ENCODE measurements at places on chromosomes 5 and 9. TPM values are rescaled to one million over a fixed set of nuclear protein-coding genes. Genes with fewer than 3 reads are reported as not detected.

IL13 gene
- total RNA-seq = not detected

PKD2L2 gene
- not detected for total RNA-seq

NIM1K gene
- 2.0 TPM for total RNA-seq

PCSK1 gene
- 0.98 TPM for total RNA-seq

- no peaks in the 10 kb centered on the region for H3K27me3 ChIP-seq
- no peaks in the 10 kb centered on the region for H3K36me3 ChIP-seq
- no peak for DNase-seq
- no peaks in the 10 kb centered on the region for H3K4me1 ChIP-seq
Measured at GRCh38 chr5:110957934-110958333, 113.6 kb upstream of the TSLP start.

DNA sequence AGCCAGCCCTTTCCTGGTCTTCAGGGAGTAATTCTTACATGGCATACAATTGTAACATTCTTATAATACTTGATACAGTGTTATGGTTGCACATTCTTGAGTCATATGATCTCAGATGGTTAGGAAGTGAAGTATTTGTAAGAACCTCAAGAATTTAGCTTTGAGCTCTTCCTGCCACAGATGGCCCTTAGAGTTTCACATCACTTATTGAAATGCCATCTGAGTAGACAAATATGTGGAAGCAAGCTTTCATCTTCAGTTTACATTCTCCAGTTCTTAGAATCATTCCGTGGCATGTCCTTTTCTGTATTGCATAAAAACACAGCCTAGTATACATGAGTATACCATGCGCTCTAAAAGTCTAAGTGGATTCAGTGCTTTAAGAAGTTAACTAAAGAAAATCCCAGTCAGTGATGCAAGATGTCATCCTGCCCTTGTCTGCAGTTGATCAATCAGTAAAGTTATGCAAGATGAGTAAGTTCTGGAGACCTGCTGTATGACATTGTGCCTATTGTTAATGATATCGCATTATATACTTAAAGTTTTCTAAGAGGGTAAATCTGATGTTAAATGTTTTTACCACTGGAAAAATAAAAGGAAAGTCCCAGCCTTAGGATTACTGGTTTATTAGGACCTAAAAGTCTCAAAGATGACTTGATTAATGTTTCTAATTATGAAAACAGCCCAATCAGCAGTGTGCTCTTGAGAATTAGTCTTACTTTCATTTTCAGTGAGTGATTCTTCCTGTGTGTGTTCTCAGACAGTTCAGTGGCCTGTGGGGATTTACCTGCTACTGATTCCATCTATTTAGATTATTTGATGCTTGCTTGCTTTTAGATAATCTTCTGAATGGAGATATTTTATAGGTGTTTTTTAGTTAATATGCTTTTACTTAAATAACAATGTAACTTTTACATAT is 29.4 kb downstream of the RHOBTB3 start:
- no peak overlapping the region for H3K4me3 ChIP-seq
- H3K27ac ChIP-seq = peak overlapping the region; percentile 80

DNA sequence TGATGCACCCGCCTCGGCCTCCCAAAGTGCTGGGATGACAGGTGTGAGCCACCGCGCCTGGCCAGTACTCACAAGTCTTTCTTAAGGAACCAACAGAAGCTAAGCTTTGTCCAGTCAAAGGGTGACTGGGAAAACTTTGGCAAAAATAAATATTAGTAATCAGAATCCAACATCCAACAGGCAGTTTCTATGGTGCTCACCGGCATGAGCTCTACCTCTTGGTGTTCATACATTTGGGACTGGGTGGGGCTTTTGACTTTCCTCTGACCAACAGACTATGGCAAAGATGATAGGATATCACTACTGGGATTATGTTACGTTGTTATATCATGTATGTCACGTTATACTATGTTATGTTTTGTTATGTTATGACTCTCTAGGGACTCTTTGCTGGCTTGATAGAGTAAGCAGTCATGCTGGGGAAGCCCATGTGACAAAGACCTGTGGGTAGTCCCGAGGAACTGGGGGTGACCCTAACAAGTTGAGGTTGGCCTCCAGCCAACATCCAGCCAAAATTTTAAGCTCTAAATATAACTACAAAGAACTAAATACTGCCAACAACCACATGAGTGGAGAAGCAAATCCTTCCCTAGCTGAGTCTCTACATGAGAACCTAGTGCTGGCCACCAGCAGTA is 6.0 kb downstream of the RASGEF1C start:
- peak overlapping the region; percentile 50 for H3K27ac ChIP-seq
- H3K36me3 ChIP-seq = no peaks in the 10 kb centered on the region
- H3K4me1 ChIP-seq = no peaks in the 10 kb centered on the region

- no peaks in the 10 kb centered on the region for H3K4me1 ChIP-seq
- H3K27ac ChIP-seq = no peak overlapping the region
- H3K36me3 ChIP-seq = peaks cover 17% of the 10 kb centered on the region
- H3K27me3 ChIP-seq = no peaks in the 10 kb centered on the region
- no peak overlapping the region for H3K4me3 ChIP-seq
Measured at GRCh38 chr5:145811834-145812625, 23.1 kb downstream of the PRELID2 start.

DNA sequence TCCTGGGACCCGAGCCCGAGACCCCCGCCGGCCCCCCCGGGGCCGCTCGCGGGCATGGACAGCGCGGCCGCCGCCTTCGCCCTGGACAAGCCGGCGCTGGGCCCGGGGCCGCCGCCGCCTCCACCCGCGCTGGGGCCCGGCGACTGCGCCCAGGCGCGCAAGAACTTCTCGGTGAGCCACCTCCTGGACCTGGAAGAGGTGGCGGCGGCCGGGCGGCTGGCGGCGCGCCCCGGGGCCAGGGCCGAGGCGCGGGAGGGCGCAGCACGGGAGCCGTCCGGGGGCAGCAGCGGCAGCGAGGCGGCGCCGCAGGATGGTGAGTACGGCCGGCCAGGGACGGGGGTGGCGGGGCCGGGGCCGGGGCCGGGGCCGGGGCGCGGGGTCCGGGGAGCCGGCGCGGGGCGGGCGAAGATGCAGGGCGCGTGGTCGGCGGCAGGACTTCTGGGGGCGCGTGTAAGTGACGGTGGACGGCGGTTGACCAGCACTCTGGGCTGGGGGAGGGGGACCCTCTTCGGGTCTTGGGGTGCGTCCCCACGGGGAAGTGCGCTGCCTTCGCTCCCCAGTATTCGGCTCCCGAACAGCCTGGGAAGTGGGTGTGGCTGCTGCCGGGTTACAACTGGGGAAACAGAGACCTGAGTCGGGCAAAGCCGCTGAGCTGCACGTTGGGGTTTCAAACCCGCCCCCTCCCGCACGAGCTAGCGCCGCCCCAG is 520 bp downstream of the PRRX2 start:
- no peaks in the 10 kb centered on the region for H3K27me3 ChIP-seq
- peak overlapping the region; percentile 59 for H3K4me3 ChIP-seq
- H3K36me3 ChIP-seq = no peaks in the 10 kb centered on the region
- no peak for DNase-seq
- H3K27ac ChIP-seq = no peak overlapping the region

GRCh38 chr9:114829574-114830440 is 24.0 kb upstream of the TNFSF15 start:
- H3K27ac ChIP-seq = no peak overlapping the region
- no peak overlapping the region for H3K4me3 ChIP-seq
- H3K36me3 ChIP-seq = no peaks in the 10 kb centered on the region
- no peak for DNase-seq

- no peaks in the 10 kb centered on the region for H3K4me1 ChIP-seq
- no peak for DNase-seq
- H3K27me3 ChIP-seq = no peaks in the 10 kb centered on the region
- H3K36me3 ChIP-seq = no peaks in the 10 kb centered on the region
- no peak overlapping the region for H3K4me3 ChIP-seq
Measured at GRCh38 chr5:91109634-91110033, 273.5 kb downstream of the ARRDC3 start.
